AG04449 (cell line): ENCODE measurements at places on chromosomes 3 and 15.

GRCh38 chr15:51602484-51602883, 20.1 kb downstream of the DMXL2 start:
- no peak for DNase-seq

GRCh38 chr3:158095111-158095813, 11.0 kb downstream of the SHOX2 start:
- no peak for DNase-seq

DNA sequence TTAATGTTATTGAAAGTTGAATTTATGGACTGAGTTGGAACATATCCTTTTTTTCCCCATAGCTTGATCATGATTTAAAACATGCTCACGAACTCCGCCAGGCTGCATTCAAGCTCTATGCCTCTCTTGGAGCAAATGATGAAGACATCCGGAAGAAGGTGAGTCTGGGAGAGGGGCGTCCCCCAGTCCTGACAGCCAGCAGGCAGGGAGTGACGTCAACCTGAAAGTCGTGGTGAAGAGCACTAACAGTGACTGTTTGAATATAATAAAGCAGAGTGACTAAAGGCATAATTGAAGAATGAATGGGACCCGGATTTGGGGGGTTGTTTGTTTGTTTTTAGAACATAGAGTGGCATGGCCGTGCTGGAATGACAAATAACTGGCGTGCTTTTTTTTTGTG, 57.9 kb downstream of the ARMC8 start:
- no peak for DNase-seq

DNA sequence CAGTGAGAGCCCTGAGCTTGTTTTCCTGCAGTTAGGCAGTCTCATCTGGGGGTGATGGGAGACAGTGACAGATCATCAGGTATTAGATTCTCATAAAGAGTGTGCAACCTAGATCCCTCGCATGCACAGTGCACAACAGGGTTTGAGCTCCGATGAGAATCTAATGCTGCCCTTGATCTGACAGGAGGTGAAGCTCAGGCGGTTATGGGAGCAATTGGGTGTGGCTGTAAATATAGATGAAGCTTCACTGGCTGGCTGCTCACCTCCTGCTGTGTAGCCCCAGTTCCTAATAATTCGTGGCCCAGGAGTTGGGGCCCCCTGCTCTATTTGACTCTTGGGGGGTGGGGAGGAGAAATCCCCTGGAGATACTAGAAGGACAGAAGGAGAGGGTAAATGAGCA, 309.4 kb upstream of the STT3B start:
- no peak for DNase-seq

- no peak for DNase-seq
Measured at GRCh38 chr3:21750831-21751391, at the start of gene ZNF385D. TSS of gene ZNF385D (minus strand) at chr3:21751210. CDS start at chr3:21750916, 294 bp downstream.

- DNase-seq = peak; percentile 23
Measured at GRCh38 chr3:55091381-55092225, 163.7 kb upstream of the LRTM1 start.

DNA sequence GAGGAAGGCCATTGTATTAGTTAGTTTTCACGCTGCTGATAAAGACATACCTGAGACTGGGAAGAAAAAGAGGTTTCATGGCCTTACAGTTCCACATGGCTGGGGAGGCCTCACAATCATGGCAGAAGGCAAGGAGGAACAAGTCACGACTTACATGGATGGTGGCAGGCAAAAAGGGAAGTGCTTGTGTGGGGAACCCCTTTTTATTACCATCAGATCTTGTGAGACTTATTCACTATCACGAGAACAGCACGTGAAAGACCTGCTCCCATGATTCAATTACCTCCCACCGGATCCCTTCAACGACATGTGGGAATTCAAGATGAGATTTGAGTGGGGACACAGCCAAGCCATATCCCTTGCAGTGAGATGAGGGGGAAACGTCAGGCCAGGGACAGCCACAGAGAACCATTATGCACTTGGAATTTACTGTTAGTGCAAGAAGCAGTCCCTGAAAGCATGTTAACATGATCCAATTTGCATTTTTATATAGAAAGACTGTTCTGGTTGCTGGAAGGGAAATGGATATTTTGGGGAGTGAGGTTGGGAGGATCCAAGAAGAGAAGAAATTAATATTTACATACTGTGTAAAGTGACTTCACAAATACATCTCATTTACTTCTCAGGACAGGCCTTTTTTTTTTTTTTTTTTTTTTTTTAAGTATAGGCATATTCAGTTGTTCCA, 87.1 kb downstream of the ARNT2 start:
- DNase-seq = no peak

DNA sequence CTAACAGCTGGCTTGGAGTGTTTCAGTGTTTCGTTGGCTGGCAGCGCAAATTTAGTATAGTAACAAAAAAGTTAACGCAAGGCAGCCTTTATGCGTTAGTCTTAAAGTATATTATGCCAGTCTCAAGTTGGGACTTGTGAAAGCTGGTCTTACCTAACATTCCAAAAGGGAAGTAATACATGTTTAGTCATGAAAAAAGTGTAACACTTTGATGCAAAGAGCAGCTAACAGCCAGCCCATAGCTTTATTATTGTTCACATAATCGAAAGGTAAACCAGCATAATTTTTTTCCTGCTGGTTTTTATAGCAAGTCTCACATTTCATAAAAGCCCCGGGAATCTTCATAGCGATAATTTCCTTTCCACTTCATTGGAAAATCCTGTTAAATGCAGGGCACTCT, 2.4 kb upstream of the GPR87 start:
- no peak for DNase-seq

DNA sequence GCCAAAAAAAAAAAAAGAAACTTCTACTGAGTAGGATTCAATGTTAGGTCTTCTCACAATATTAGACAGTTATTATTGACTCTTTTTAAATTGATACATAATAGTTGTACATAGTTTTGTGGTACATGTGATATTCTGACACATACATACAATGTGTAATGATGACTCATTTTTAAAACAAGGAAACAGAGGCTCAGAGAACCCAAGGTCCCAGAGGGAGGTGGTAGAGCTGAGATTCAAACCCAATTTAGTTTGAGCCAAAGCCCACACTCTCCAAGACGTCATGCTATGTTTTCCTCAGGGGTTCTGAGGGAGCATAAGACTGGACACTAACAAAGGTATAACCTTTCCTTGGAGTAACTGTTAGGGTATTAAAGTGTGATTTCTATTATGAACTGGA, 40.6 kb downstream of the MYO5C start:
- DNase-seq = no peak

- DNase-seq = no peak
Measured at GRCh38 chr15:40439461-40439959, 1.2 kb upstream of the BAHD1 start.

DNA sequence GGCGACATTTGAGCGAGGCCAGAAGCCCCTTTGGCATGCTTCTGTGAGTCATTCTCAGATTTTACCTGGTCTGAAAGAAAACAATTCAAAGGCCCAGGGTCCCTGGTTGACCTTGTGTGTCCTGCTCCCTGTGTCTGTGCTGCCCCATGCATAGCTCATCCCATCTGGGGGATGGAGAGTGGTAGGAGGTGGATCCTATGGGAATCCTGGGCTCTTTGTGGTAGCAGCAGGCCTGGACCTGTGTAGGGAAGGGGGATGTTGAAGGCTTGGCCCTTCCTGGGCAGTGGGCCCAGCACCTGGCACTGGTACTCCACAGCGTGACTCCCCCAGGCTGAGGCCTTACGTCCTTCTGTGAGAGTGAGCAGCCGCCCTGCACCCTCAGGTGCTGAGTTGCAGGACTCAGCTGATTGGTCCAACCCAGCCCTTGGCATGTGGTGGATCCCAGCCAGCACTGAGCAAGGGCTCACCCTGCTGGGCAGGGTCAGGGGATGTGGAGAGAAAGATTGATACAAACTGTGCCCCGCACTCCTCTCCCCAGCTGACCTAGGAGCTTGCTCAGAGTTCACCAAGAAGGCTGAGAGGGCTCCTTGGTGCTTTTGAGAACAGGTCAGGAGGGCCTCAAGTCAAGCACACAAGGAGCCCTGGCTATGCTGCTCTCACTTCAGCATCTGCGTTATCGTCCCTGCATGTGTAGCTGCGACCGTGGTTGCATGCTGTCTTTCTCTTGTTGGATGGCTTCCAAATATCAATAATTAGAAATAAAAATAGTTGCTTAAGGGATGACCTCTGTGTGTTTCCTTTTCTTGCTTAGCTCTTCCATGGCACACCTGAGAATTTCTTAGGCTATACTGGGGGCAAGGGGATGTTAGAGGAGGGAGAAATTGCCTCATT, 21.4 kb upstream of the JMJD7 start:
- DNase-seq = no peak

GRCh38 chr15:63791228-63791627, 42.5 kb downstream of the HERC1 start:
- DNase-seq = no peak

DNA sequence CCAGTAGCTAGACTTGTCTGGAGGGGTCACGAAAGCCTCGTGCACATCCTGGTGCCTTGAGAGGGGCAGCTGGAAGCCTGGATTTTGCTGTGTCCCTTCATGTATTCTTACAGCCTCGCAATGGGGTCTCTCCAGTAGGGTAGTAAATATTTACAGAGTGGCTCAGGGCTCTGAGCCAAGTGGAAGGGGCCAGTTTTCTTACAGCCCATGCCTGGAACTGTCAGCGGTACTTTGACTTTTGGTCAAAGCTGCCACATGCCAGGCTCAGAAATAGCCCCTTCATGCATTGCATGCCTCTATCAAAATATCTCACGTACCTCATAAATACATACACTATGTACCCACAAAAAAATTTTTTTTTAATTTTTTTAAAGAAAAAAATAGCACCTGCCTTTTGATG, 119.2 kb downstream of the OSBPL10 start:
- no peak for DNase-seq

GRCh38 chr15:89389841-89390603, 55.4 kb upstream of the POLG start:
- no peak for DNase-seq
